ENCODE measurements at places on chromosomes 5 and 9.

DNA sequence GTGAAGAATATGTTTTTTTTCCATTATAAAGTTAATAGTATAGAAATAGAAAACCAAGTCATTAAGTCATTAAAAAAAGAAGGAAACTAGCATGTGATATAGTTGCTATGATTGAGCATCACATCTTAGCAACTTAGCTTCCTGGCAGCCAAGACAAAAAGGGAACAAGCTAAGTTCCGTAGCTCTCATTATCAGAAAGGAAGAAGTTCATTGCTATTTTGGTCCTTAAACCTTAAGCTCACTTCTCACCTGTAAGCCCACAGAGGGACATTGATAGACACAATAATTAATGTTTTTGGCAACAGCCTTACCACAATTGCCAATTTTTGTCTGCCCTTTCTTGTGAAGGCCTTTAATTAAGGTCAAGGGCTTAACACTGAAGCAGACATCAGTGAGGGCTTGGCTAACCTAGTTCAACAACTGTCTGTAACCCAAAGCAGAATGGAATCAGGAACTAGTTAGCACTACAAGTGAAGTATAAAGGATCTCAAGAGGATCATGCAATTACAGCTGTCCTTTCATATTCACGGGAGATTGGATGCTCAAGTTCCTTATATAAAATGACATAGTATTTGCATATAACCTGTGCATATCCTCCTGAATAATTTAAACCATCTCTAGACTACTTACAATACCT lies 24.0 kb upstream of the KLF4 start:
- no peak for DNase-seq

DNA sequence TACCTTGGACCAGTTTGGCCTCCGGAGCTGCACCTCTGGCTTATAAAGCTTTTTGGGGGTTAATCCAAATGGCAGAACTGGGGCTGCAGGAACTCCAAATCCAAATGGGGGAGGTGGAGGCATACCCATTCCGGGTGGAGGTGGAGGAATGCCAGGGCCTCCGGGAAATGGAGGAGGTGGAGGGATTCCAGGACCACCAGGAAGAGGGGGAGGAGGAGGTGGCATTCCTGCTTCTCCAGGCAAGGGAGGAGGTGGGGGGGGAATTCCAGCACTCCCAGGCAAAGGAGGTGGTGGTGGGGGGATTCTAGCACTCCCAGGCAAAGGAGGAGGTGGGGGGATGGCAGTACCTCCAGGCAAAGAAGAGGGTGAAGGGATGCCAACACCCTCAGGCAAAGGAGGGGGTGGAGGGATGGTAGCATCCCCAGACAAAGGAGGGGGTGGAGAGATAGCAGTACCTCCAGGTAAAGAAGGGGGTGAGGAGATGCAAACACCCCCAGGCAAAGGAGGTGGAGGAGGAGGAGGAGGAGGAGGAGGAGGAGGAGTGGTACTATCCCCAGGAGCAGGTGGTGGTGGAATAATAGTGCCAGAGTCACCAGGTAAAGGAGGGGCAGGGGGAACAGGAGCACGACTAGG lies 45.2 kb downstream of the DIAPH1 start:
- DNase-seq = no peak

DNA sequence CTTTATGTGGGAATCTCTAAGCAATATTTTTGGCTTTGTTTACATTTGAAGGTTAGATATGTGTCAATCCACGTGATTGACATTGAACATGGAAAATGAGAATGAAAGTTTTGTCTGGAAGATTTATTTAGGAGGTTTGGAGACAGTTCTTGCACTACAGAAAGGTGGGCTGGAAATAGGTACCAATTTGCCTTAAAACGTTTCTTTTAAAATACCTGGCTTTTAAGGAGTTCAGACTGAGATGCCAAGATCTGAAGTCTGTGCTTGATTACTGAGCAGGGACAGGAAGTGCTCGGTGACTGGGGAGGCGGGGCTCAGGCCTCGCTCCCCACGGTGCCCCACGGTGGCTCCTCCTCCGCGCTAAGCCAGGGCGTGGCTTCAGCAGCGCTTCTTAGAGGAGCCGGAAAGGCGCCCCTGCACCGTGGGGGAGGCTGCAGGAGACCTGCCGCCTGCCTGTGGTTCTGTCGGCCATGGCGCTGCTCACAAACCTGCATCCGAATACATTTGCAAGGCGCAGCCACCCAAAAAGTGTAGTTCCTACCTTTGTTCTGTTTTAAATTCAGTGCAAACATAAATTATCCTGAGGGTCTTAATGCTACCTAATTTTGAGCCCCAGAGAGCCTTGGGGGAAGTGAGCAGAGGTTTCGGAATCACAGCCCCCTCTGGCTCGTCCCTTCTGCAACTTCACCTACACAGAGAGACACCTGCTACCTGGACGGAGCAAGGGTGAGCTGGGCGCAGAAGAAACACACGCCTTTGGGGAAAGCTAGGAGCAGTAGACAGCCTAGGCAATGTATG lies 49.2 kb downstream of the USP20 start:
- peak; percentile 95 for DNase-seq

DNA sequence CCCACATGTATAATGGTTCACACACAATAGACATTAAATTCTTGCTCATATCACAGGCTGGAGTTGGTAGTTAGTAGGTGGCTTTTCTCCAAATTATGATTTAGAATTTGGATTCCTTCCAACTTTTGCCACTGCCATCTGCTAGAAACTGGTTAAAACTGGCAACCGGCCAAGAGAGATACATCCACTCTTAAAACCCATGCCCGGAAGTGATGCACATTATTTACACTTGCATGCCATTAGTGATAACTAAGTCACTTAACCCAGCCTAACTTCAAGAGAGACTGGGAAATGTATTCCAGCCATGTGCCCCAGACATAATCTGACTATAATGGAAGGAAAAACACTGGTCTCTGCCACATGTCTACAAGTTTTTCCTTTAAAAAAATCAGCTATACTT lies 395.7 kb upstream of the SEMA6A start:
- DNase-seq = no peak
